ENCODE measurements at places on chromosomes 2 and 18. TPM values are rescaled to one million over a fixed set of nuclear protein-coding genes. Genes with fewer than 3 reads are reported as not detected.

Gene CFAP53
- total RNA-seq: 0.39 TPM

Gene CD207
- not detected for total RNA-seq

DNA sequence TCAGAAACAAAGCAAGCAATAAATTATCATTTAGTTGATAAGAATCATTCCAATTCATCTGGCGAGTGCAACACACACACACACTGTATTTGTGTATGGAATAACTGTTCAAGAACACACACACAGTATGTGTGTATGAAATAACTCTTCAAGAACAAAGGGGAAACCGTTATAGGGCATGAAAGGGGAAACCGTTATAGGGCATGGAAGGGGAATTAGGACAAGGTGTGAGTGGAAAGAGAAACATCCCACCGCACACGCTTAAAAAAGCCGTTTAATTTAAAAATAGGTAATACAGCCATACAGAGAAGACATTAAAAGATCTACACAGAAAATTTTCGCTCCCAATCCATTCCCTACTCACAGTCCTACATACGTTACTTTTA is 607 bp upstream of the TSN start:
- no peak for DNase-seq
- H3K27ac ChIP-seq: no peak overlapping the region
- H3K4me3 ChIP-seq: peak overlapping the region; percentile 84

GRCh38 chr2:64932371-64933216 is 56.6 kb upstream of the SLC1A4 start:
- H3K27ac ChIP-seq: no peak overlapping the region
- no peak overlapping the region for H3K4me3 ChIP-seq
- DNase-seq: no peak

Gene ING5
- 31.7 TPM for total RNA-seq

Gene RFX8
- total RNA-seq: 0.96 TPM

DNA sequence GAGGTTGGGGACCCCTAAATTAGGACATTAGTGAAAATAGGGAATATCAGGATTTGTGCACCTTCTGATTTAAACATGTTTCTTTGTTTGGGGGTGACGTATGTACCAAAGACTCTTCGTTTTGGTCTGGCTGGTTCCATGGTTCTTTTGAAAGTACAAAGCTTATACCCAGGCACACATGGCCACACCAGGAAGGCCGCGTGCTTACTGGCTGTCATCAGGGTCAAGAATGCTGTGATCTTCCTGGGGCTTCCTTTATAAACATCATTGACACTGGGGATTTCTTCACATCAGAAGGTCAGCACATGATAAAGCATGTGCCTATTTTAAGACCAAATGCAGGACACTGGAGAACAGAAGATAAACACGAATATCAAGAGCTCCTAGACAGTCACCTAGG is 230.6 kb upstream of the ID2 start:
- DNase-seq: no peak
- H3K4me1 ChIP-seq: no peaks in the 10 kb centered on the region
- no peaks in the 10 kb centered on the region for H3K36me3 ChIP-seq
- no peaks in the 10 kb centered on the region for H3K27me3 ChIP-seq
- no peak overlapping the region for H3K4me3 ChIP-seq
- no peak overlapping the region for H3K27ac ChIP-seq

DNA sequence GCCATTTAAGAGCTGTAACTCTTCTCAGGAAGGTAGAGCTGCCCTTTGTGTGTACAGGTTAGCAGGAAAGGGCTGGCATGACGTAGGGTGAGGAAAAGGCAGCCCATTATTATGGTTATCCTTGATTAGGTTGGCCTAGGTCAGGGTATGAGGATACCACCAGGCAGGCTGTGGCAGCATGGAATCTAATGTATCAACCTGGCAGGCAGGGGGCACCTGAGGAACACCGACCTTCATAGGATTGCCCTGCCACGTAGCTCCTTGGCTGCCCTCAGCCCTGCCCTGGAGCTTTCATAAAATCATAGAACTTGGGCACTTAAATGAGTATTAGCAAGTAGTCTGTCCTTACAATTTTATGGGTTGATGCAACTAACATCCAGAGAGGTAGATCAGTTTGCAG is 261.6 kb downstream of the LTBP1 start:
- no peak overlapping the region for H3K4me3 ChIP-seq
- peak overlapping the region; percentile 80 for H3K27ac ChIP-seq
- H3K27me3 ChIP-seq: no peaks in the 10 kb centered on the region
- H3K36me3 ChIP-seq: no peaks in the 10 kb centered on the region

Gene DYNAP
- total RNA-seq: not detected

DNA sequence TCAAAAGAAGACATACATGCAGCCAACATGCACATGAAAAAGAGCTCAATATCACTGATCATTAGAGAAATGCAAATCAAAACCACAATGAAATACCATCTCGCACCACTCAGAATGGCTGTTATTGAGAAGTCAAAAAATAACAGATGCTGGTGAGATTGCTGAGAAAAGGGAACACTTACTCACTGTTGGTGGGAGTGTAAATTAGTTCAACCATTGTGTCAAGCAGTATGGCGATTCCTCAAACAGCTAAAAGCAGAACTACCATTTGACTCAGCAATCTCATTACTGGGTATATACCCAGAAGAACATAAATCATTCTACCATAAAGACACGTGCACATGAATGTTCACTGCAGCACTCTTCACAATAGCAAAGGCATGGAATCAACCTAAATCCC is 95.5 kb upstream of the XIRP2 start:
- no peak overlapping the region for H3K4me3 ChIP-seq
- DNase-seq: no peak
- H3K4me1 ChIP-seq: no peaks in the 10 kb centered on the region
- no peak overlapping the region for H3K27ac ChIP-seq

Gene WDR75
- 28.9 TPM for total RNA-seq

GRCh38 chr18:58321986-58322385 is 278.0 kb downstream of the NEDD4L start:
- H3K4me1 ChIP-seq: no peaks in the 10 kb centered on the region
- H3K27me3 ChIP-seq: no peaks in the 10 kb centered on the region
- no peak overlapping the region for H3K4me3 ChIP-seq

DNA sequence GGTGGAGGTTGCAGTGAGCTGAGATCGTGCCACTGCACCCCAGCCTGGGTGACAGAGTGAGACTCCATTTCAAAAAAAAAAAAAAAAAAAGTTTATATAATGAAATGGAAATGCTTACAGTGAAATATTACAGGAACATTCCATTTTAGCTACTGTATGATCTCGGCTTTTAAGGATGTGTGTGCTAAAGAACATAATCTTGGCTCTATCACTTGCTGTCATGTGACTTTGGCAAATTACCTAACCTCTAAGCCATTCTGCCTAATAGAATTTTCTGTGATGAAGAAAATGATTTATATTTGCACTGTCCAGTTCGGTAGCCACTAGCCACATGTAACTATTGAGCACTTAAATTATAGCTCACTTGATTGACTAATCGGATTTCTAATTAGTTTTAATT is 36.3 kb downstream of the SMAD4 start:
- no peak overlapping the region for H3K27ac ChIP-seq
- H3K36me3 ChIP-seq: peaks cover 3% of the 10 kb centered on the region
- H3K4me3 ChIP-seq: no peak overlapping the region
- no peaks in the 10 kb centered on the region for H3K27me3 ChIP-seq
- DNase-seq: no peak
